Renal cortex interstitium (tissue), 15 donors: ENCODE measurements at places on chromosomes 3 and 15. TPM values are rescaled to one million over a fixed set of nuclear protein-coding genes. Genes with fewer than 3 reads are reported as not detected.

- DNase-seq = no peak
Measured at GRCh38 chr15:74425630-74426029, 8.1 kb downstream of the SEMA7A start.

DNA sequence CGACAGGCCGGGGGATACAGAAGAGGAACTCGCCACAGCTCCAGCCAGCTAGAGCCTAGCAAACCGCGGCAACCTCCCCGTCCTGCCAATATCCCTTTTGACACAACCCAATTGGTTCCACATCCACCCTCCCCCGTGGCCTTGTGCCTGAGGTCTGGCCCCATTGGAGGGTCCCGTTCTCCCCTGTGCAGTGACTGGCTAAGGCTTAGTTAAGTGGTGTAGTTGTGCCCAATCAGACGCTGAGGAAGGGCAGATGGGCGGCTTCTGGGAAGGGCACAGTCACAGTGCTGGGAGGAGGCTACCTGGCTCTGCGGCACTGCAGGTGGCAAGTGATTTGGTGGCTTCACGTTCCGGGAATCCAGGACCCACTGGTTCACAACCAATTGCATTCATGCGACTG lies 78.6 kb downstream of the SNRK start:
- DNase-seq = no peak

- DNase-seq = no peak
Measured at GRCh38 chr3:27571345-27571744, 87.2 kb upstream of the SLC4A7 start.

DNA sequence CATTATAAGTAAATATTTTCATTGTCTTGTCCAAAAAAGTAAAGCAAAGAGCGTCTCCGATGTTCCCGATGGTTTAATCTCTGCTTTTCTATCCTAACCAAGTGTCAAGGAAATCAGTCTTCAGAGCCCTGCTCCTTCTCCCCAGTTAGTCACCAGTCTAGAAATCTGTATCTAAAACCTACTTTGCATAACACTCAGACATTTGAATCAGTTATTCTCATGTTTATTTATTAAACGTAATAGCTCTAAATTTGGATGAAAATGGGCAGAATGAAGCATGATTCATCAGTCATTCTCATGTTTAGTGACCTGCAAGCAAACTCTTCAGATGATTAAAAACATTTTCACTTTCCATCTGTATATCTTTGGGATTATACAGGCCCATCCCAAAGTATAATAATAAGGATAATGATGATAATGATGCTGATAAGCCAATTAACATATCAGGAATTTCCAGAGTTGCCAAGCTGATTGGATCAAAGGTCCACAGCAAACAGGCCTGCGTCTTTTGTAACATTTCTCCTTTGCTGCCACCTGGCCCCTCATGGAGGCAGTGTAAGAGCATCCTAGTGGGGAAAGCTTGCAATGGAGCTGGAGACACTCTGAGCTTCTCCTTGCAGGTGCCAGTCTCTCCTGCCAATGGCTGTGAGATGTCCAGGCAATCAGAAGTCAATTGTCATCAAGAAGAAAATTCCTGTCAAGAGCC lies 273.9 kb downstream of the IGSF11 start:
- DNase-seq = no peak

DNA sequence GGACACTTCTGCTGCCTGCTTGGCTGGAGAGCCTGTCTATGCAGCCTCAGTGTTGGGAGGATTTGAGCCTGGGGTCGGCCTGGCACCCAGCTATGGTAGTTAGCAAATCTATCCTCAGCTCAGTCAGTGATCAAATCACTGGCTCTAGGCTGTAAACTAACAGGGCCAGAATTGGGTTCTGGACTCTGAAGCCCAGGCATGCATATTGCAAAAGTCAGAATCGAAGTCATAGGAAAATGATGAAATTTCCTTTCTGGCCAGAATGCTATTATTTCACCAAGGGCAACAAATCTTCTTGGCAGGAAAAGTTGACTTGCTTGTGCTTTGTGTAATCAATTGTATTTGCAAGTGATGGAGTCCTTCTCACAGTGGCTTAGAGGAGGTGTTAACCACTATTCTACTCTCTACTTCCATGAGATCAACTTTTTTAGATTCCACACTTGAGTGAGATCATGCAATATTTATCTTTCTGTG lies 482.6 kb upstream of the TPRG1 start:
- no peak for DNase-seq

GRCh38 chr3:55364421-55364820 lies 122.7 kb downstream of the WNT5A start:
- DNase-seq = no peak

GRCh38 chr3:123760817-123761216 lies 123.3 kb downstream of the MYLK start:
- no peak for DNase-seq

DNA sequence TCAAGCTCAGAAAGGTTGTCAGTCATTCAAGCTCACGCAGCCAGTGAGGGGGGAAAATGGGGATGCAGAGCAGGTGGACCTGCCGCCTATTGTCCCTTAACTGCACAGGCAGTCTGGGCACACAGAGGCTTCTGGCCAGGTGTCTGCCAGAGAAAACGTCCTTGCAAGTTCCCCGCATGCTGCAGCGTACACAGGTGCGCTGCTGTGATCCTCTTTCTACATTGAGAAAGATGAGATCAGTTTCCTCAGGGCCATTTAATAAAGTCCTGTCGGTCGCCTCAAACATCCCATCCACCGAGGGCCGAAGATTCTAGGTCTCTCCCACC lies 445 bp upstream of the TSEN2 start:
- no peak for DNase-seq

- DNase-seq = no peak
Measured at GRCh38 chr3:11284011-11284410, 11.8 kb downstream of the ATG7 start.

DNA sequence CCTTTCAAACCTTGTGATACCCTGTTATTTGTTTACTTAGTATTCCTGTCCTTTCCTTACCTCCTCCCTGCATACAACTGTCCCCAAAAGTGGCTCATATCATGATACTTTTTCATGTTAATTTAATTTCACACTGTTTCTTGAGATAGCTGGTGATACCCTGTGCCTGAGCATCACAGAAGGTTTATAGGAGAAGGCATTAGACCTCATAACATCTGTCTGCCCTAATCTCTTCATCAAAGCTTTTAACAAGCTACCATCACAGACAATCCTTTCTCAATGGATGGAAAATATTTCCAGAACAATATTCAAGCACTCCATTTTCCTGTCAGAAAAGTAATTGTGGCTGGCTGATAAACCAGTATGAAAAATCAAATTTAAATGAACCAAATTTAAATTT lies 81.6 kb downstream of the SSR3 start:
- DNase-seq = no peak

- DNase-seq = no peak
Measured at GRCh38 chr3:186798239-186798874, 7.9 kb downstream of the RFC4 start.

GRCh38 chr3:55964491-55964985 lies 477.4 kb upstream of the WNT5A start:
- DNase-seq = no peak

DNA sequence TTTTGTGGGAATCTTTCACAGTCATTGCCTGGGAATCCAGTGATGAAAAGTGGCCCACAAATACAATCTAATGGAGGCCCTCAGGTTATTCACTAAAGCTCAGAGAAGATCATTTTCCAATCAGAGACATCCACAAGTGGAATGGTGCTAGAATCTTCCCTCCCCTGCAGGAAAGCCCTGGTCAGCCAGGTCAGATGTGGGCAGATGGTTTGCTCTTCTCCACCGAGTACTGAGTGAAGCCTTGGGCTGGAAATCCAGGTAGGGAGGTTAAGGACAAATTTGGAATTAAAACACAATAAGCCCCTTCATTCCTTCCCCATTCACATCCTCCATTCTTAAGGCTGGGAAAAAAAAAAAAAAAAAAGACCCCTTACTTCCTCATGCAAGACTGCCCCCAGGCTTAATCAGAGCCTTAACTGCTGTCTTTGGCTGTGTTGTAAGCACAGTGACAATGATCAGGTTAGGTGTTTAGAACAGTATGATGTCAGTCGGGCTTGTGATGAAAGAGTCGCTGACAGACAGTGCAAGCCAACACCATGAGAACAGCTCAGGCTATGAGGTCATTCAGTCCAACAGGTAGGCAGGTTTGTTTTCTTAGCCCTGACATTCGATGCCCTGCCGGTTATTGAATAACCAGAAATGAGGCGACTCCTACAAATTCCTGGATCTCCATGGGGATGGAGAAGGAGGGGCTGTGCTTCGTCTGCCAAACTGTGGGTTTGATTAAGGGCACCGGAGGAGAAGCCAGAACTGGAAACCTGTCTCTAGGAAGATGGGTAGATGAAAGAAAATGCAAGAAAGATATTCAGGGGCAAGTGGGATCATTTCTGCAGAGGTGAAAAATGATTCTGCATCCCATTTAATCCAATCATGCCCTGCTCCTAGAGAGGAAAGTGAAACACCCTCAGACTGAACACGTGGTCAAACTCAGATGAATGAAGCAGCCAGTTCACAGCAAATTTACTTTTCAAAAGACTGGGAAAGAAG lies 23.5 kb upstream of the HES1 start:
- DNase-seq = peak; percentile 84

DNA sequence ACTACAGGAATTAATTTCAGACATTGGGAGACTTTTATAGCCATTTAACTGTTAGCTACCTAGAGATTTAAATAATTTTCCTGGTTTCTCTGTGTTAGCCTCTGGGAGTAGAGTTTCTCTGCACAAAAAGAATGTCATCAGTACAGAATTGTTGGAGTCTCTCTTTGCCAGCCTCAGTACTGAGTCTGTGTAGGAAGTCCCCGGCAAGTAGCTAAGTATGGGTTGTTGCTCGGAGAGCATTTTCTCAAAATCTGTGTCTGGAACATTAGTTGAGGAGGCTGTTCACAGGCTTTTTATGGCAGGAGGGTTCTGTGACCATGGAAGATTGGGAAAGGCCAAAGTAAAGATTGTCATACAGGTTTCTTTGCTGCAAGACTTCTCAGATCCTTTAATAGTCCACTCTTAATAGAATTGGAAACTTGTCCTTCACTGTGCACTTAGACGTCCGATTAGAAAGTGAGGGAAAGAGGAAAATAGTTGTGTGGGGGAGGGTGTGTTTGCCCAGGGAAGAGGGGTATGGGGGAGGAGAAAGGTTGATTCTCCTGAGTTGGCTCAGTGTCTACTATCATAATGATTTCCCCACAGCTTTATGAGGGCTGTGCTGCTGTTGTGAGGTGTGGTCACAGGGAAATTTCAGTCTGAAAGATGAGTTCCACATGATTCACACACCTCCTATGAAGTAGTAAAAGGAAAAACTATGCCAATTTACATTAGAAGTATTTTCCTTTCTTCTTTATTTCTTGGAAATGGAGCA lies 207.1 kb downstream of the PTPRG start:
- no peak for DNase-seq

- peak; percentile 23 for DNase-seq
Measured at GRCh38 chr15:61299075-61299763, 70.1 kb upstream of the RORA start.

GRCh38 chr15:63089260-63090043 lies 32.2 kb upstream of the LACTB start:
- no peak for DNase-seq

GRCh38 chr3:134249935-134250716 lies 533 bp downstream of the RYK start:
- DNase-seq = peak; percentile 40

The IFT122 gene
- 62.5 TPM for polyA plus RNA-seq

The GOLGA8R gene
- 4.6 TPM for polyA plus RNA-seq
